ENCODE measurements at places on chromosomes 1 and 21.
A peak's percentile ranks its signal among the peaks of the same experiment; 100 is the strongest.

GRCh38 chr1:212470059-212470458 is 37.3 kb downstream of the NENF start:
- DNase-seq, result peak; percentile 58

- DNase-seq, result no peak
Measured at GRCh38 chr1:203612932-203613682, 13.5 kb upstream of the ATP2B4 start.

GRCh38 chr1:53505401-53505800 is 46.2 kb downstream of the DMRTB1 start:
- no peak for DNase-seq

- no peak for DNase-seq
Measured at GRCh38 chr1:58457023-58457635, 89.4 kb downstream of the OMA1 start.

- no peak for DNase-seq
Measured at GRCh38 chr1:209993061-209993830, 55.2 kb downstream of the SYT14 start.

- DNase-seq, result no peak
Measured at GRCh38 chr1:78292361-78292760, 198.4 kb upstream of the PTGFR start.

DNA sequence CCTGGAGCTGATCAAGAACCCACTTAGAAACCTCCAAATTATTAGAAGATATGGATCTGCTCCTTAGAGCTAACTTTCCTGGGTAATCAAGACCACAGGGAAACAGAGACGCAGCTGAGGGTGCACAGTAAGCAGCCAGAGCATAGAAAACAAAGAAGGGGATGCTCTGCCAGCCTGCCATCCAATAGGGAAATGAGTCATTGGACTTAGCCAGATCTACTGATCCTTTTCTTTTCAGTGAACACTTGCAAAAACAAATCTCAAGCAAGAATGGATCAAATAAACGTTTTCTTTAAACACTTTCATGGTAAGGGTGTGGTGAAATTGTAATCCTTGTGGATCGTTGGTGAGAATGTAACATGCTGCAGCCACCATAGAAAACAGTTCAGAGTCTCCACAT is 474.0 kb downstream of the LTN1 start:
- DNase-seq, result no peak

DNA sequence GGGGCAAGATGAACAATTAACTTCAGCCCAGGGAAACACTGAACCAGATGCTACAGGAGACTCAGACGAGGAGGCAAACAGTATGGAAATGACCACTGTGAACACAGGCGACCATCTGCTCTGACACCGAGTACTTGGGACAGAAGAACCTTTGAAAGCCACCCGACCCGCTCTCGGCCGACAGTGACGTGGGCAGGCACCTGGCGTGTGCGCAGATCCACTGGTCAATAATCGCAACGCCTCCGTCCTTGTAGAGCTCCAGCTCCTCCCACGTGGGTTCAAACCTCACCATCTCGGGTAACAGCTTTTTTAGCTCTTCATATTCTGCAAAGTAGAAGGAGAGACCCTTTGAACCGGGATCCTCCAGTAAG is 20.3 kb downstream of the POFUT2 start:
- DNase-seq, result no peak

- DNase-seq, result no peak
Measured at GRCh38 chr1:208272713-208273112, 28.5 kb upstream of the PLXNA2 start.

DNA sequence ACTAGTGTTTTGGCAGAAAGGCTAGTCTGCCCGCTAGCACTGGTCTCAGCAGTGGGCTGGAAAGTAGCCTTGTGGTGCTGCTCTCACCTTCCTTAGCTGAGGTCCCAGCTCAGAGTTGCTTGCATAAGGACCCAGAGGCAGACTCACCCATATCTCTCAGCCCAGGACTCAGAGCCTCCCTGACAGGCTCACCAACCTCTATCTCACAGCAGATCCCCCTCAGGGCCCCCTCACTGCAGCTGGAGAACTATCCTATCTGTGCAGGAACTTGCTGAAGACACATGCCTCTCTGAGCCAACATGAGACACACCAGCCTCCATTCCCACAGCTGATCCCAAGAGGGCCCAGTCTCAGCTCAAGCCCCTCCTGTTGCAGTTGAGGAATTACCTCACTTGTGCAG is 82.6 kb downstream of the IARS2 start:
- no peak for DNase-seq

GRCh38 chr1:192445839-192446489 is 129.2 kb downstream of the RGS21 start:
- DNase-seq, result no peak

GRCh38 chr21:42471206-42471605 is 24.8 kb downstream of the RSPH1 start:
- DNase-seq, result no peak

GRCh38 chr21:46431448-46431847 is 27.2 kb upstream of the DIP2A start:
- DNase-seq, result no peak

DNA sequence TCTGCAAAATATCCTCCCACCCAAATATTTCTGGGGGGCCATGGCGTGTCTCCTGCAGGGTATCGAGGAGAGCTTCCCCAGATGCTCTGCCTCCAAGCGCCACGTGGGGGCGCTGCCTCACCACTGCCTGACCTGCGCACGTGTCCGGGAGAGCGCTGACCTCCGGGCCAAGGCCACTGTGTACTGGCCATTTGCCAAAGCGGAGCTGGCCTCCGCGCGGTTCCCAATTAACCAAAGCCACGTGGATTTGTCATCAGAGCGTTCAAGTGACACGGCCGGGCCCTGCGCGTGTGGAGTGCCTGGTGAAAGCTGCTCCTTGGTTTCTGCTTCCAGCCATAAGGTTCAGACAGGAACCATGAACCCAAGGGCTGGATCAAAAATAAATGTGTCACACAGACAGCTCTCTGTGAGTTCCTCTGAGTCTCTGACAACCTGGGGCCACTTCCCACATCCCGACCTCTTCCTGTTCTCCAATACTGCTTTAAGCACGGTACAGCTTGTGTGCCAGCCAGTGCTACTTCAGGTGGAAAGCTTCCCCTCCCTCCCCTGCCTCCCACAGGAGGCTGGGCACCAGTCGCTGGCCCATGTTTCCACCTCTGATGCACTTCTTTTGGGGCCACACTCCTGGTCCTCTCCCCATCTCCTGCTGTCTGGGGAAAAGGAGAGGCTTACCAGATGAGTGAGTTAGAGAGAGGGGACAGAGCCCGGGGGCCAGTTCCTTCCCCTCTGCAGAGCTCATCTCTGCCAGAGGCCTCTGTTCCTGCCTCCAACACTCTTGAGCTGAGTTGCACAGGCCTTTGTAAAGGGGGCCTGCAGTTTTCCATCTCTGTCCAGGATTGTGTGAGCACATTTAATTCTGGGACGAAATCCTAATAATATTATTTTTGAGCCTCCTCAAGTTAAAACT is 26.1 kb downstream of the ZP4 start:
- DNase-seq, result peak; percentile 81

- DNase-seq, result no peak
Measured at GRCh38 chr1:11273595-11274234, 717 bp downstream of the UBIAD1 start.

DNA sequence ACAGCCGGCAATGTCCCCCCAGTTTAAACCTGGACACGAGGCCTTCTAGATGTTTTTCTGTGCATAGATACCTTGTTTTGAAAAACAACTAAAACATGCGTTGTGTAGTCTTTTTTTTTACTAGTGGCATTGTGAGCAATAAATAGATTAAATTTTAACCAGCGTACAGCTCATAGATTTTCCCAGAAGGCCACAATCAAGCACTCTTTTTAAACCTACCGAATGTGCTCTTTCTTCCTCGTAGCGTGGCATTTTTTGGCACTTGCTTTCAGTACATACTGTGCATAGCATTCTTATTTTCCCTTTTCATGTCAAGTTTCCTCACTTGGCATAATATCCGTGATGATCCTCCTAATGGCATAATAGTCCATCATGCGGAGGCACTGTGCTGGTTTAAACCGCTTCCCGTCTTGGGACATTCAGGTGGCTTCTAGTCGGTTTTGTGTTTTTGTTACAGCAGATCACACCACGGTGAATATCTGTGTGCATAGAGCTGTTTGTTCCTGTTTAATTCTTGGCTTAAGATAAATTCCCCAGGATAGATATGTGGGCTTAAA is 95.3 kb downstream of the PDE9A start:
- DNase-seq, result no peak

DNA sequence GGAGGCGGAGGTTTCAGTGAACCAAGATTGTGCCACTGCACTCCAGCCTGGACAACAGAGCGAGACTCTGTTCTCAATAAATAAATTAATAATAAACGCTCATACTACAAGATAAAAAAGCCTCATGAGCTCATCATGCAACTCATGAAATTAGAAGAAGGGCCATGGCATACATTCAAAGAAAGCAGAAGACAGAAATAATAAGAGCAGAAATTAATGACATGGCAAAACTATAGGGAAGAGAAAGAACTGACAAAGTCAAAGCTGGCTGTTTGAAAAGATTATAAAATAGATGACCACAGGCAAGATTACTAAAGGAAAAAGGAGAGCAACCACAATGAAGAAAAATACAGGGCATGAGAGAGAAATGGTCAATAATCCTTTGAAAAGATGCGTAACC is 14.7 kb upstream of the FUCA1 start:
- no peak for DNase-seq

- DNase-seq, result no peak
Measured at GRCh38 chr1:197341626-197342025, 73.6 kb downstream of the CRB1 start.

GRCh38 chr1:61124078-61124477 is 41.7 kb downstream of the NFIA start:
- no peak for DNase-seq

DNA sequence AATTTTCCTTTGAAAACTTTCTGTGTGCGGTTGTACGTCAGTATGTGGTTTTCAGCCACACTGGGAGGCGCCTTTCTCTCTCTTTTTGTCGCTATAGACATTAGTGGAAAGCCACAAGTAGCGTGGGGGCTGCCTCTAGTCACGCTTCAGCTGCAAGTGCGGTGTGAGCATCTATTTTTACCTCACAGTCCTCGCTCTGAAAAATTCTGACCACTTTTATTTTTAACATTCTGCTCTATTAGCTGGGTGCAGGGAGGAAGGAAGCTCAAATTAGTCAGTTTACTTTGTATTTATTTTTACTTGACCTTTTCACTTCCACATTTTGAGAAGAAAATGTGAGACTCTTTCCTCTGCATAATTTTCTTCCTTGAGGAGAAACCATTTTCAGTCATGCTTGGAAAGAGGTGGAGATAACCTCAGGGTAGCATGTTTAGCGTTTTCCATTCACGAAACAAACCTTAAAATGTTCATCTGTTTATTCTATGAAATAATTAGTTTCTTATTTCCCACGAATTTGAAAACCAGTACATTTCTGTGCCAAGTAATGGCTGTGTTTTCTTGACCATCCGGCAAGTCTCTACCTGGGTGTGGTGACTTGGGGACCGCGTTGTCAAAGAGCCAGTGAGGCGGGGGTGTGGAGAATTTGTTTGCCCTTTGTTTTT is 35.6 kb downstream of the ADARB1 start:
- DNase-seq, result no peak

DNA sequence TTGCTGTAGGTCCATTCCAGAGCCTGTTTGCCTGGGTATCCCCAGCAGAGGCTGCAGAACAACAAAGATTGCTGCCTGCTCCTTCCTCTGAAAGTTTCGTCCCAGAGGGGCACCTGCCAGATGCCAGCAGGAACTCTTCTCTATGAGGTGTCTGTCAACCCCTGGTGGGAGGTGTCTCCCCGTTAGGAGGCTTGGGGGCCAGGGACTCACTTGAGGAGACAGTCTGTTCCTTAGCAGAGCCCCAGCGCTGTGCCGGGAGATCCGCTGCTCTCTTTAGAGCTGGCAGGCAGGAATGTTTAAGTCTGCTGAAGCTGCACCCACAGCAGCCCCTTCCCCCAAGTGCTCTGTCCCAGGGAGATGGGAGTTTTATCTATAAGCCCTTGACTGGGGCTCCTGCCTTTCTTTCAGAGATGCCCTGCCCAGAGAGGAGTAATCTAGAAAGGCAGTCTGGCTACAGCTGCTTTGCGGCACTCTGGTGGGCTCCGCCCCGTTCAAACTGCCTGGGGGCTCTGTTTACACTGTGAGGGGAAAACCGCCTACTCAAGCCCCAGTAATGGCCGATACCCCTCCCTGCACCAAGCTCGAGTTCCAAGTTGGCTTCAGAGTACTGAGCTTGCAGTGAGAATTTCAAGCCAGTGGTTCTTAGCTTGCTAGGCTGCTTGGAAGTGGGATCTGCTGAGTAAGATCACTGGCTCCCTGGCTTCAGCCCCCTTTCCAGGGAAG is 8.7 kb upstream of the SLC25A24 start:
- DNase-seq, result no peak
